ENCODE measurements at places on chromosomes 1 and 21.
A peak's percentile ranks its signal among the peaks of the same experiment; 100 is the strongest.

GRCh38 chr1:44803312-44804095 is 3.3 kb downstream of the PLK3 start:
- DNase-seq, result no peak

DNA sequence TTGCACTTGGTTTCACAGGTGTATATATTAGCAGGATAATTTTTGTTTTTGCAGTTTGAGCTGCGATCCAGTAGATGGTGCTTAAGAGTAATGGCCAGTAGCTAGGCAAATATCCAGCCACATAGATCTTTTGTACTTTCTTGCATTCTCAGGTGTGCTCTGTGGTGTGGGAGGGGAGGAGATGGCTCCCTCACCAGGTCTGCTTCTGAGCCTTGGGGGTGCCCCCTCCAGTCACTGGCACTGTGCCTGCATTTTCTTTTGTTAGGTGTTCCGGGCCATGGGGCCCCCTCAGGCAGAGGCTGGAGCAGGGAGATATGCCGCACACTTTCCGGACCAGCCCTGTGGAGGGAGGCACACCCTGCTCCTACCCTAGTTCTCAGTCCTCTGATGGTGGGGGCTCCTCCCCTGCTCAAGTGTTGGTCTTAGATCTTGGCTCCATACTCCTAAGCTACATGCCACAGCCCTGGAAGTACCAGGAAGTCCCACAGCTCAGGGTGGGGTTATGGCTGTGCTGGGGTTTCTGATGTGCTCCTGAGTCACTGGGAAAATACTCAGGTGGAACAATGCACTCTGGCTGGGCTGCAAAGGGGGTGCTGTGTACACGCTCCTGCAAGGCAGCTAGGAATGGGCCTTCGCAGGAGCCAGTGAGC is 197.6 kb upstream of the DMRTA2 start:
- no peak for DNase-seq

DNA sequence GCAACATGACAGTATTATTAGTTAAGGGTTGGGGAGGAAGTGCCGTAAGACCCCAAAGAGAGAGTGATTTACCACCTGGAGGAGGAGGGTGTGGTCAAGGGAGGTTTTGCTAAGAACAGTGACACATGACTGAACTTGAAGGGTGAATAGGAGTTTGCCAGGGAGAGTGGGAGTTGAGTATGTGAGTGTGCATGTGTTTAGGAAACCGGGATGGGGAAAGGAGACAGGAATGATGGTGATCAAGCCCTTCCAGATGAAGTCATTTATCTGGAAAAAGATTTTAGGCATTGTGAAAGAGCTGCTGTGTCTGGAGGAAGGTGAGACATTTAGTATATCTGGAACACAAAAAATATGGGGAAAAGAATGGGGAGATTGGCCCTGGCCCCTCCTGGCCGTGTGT is 28.1 kb upstream of the IL10 start:
- DNase-seq, result no peak

GRCh38 chr1:91153341-91153740 is 131.5 kb upstream of the ZNF644 start:
- DNase-seq, result no peak

DNA sequence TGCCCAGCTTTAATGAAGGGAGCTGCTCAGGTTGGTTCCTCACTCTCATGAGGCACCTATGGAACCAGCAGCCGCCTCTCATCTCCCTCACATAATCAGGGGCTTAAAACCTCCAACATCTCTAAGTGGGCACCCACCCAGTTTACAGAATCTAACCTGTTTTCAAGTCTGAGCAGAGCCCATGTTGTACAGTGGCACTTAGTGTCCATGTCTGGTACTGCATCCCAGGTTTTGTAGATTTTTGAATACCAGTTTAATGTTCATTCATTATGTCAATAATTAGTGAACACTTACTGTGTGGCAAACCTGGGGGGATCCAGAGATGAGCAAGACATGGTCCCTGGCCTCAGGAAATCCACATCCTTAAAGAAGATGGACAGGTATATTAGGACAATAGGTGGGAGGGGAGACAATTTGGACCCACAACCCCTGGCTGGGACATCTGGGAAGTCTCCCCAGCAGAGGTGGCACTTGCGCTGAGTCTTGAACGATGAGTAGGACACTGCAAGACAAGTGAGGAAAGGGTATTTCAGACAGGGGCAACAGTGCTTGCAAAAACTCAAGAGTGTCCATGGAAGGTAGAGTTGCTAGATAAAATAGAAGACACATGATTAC is 83.3 kb downstream of the LACTBL1 start:
- no peak for DNase-seq

GRCh38 chr1:93051961-93052360 is 27.1 kb upstream of the MTF2 start:
- no peak for DNase-seq

DNA sequence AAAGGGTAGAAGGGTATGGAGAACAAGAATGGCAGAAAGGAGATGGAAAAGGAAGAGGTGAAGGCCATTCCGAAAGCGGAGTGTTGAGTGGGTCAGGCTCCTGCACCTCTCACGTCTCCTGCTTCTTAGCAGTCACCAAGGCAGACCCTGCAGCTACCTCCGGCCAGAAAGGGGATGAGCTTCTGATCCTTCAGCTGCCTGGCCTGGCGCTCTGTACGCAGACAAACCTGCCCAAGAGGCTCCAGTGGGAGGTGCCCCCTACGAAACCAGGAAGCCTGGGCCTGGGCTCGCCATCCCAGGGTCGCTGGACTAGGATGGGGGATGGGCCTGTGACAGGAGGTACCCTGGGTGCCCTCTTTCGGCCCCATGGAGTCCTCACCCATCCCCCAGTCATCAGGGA is 3.0 kb downstream of the GPR61 start:
- no peak for DNase-seq

DNA sequence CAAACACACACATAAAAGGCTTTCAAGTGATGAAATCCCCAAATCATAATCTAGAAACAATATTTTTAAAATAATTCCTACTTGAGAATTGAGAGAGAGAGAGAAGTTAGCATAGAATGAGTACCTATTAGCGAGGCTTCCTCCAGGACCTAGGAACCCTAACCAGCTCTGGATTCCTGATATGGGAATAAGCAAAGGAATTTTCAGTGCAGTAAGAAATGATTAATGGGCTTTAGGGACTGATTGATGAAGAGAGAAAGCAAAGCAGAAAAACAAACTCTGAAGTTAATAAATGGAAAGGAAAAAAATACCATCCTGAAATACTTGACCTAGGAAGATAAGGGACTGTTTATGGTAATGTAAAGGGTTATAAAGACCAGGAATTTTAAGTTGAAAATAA is 60.6 kb downstream of the WARS2 start:
- DNase-seq, result no peak

DNA sequence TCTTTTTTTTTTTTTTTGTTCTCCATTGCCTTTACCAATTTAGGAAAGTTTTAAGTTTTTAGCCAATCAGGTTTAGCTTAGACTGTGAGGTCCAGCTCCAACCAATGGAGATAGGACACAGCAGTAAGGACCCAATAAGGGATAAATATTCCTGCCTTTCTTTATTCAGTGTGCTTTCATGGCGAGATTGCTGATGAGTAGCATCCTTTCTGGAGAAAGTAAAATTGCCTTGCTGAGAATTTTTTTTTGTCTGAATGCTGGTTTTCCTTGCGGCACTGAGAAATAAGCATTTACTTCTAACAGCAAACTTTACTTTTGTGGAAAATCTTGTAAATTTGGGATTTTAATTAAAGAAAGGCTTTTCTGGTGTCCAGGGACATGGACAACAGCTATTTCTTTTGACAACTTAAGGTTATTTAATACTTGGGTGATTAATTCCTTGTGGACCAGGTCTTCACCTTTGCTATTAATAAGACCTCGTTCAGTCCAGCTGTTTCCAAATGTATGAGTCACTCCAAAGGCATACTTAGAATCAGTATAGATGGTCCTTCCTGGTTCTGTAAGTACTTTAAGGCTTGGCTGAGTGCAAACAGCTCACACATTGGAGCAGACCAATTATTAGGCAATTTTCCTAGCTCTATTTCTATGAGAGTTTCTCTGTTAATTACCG is 54.1 kb downstream of the SERINC2 start:
- no peak for DNase-seq

DNA sequence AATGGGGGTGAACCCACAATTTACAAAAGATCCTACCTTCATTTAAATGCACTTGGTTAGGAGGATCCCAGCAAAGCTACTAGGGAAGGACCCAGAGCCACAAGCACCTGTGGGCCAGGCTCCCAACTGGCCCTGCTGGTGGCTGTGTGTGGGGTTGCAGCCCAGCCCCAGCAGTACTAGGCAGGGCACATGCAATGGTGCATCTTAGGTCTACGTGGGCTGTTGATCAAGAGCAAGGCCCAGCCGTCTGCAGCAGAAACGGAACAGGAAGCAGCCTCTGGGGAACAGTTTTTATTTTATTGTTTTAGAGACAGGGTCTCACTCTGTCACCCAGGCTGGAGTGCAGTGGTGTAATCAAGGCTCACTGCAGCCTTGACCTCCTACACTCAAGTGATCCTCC is 134.1 kb upstream of the RAB4A start:
- no peak for DNase-seq

DNA sequence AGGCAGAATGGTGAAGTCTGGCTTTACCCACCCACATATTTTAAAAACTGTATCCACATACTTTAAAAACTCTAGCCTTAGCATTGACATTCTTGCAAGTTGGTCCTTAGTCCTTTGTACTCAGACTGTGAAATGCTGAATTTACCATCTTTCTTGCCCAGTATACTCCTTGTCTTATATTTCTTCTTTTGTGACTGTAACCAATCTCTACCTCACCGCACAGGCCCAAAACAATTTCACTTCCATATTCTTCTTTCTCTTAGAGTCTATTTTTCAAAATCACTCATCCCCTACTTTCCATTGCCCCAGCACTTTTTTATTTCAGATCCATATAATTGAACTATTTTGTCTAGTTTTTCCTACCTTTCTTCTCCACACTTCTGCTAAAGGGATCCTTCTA is 892.4 kb upstream of the B3GALT2 start:
- DNase-seq, result no peak

GRCh38 chr1:60487565-60488345 is 414.2 kb upstream of the C1orf87 start:
- DNase-seq, result no peak

DNA sequence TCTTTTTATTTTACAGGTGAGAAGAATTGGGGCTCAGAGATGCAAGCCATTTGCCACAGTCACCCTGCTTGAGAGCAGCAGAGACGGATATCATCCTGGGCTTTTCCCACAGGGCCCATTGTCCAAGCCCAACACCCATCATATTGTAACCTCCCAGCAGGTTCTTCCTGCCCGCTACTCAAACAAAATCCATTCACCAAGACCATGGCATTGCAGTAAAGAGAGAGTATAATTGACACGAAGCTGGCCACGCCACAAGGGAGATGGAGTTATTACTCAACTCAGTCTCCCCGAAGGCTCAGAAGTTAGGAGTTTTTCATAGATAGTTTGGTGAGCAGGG is 60.9 kb upstream of the KLHDC7A start:
- no peak for DNase-seq

GRCh38 chr1:69535490-69535889 is 32.2 kb upstream of the LRRC7 start:
- no peak for DNase-seq

DNA sequence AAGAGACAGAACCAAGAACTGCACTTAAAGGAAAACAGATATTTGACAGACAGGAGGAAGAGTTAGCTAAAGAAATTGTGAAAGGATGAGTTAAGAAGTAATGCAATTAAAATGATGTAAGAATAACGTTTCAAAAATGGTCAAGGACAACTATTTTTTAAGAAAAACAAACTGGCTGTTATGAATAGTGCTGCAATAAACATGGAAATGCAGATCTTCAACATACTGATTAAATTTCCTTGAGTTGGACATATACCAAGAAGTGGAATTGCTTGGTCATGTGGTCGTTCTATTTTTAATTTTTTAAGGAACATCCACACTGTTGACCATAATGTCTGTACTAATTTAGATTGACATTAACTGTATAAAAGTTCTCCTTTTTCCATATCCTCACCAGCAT is 23.1 kb upstream of the PHTF1 start:
- DNase-seq, result no peak

DNA sequence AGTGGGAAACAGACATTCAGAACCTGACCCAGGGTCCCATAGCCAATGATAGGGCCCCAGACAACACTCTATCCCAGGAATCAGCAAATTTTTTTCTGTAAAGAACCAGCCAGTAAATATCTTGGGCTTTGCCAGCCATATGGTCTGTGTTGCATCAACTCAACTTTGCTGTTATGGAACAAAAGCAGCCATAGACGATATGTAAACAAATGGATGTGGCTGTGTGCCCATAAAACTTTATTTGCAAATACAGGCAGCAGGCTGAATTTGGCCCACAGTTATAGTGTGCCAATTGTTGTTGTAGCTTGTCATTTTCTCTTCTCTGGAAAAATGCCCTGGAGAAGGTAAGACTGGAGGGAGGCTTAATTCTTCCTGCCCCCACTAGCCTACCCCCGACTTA is 431.1 kb upstream of the VAMP3 start:
- DNase-seq, result no peak

DNA sequence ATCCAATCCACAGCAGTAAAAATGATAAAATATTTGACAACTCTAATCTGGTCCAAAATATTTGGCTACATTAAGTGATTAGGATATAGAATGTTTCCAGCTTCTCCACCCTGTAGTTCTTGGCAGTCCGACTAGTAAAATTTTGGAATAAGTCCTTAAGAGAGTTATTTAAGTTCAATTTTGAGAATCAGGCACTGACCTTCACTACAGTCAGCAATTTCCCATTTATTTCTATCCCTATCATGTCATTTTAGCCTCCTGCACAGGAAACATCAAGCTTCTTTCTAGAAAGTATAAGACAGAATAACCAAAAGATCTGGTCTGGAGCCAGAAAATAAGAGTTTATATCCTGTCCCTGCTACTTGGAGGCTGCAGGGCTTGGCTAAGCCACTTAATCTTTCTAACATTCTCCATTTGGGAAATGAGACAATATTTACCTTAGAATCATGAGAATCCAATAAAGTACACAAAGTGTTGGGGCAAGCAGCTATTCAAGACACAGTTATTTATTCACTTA is 162.2 kb downstream of the DPYD start:
- DNase-seq, result no peak

- no peak for DNase-seq
Observed at GRCh38 chr1:107291987-107292386, 151.1 kb downstream of the NTNG1 start.

DNA sequence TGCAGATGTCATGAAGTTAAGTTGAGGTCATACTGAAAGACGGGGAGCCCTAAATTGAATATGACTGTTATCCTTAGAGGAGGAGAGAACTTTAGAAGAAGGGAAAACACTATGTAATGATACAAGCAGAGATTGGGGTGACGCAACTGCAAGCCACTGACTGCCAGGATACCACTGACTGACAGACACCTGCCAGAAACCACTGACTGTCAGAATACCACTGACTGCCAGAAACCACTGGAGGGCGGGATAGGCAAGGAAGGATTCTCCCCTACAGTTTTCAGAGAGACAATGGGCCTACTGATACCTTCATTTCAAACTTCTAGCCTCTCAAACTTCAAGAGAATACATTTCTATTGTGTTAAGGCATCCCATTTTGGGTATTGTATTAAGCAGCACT is 388.7 kb downstream of the USH2A start:
- no peak for DNase-seq

GRCh38 chr1:210786546-210786945 is 347.4 kb downstream of the KCNH1 start:
- no peak for DNase-seq

GRCh38 chr1:25895365-25895990 is 10.7 kb downstream of the STMN1 start:
- peak; percentile 83 for DNase-seq

GRCh38 chr1:175829845-175830244 is 86.5 kb upstream of the TNR start:
- no peak for DNase-seq

GRCh38 chr1:58391056-58391455 is 155.5 kb downstream of the OMA1 start:
- no peak for DNase-seq
